ENCODE measurements at places on chromosomes 11 and 22.

DNA sequence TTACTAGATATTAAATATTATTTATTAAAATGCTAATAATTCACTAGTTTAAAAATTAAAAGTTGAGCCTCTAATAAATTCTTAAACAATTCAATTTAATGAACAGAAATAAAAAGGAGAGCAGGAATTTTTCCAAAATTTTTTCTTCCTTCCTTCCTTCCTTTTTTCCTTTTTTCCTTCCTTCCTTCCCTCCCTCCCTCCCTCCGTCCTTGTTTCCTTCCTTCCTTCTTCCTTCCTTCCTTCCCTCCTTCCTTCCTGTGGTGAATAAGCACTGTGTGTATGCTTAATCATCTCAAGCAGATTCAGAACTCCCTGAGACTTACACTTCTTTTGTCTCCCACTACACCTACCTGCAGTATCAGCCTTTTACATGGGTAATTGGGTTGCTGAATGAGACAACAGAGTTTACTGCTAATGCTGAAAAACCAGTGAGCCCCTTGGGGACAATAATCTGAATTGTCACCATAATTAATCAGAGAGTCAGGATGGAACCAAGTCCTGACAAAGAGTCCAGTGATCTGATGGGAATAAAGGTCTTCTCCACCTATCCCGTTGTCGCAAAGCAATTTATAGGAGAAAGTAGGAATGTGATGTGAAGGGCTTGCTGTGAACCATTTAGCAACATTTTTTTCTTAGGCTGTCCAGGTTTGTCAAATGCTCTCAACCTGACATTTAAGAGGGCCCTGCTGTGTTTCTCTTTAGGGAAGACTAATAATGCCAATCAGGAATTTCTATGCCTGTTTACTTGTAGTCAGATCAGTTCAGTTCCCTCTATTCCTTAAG, 58.1 kb upstream of the CEP295 start:
- DNase-seq = no peak

DNA sequence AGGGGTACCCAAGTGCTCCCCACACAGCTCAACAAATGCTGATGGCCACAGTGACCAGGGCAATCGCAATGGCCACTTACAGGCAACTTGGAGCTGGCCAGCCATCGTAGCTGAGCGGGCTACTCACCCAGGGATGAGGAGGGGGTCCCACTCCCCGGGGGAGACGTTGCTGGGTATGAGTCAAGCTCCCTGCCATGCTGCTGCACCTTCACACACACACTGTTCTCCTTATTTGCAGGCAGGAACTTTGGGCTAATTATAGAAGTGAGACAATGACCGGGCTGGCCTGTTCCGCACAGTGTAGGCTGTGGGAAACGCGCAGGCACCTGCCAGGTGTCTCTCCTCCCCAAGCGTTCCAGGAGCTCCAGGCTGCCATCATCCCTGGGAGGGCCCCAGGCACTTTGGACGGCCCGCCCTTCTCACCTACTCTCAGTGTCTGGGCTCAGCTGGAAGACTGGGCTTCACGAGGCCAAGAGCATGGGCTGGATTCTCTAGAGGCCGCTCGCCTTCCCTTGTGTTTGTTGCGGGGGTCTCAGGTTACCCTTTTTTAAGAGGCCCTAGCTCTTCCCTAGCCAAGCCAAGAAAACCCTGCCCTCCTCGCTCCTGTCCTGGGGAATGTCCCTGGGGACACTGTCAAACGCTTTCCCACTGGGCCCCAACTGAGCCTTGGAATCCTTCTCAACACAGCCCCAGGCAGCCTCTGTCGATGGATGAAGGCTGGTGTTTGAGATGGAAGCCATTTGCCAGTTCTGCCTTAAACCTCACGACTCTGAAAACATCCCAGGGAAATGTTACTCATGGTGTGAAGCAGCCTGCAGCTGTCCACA, 73.0 kb downstream of the RTL6 start:
- DNase-seq = no peak

DNA sequence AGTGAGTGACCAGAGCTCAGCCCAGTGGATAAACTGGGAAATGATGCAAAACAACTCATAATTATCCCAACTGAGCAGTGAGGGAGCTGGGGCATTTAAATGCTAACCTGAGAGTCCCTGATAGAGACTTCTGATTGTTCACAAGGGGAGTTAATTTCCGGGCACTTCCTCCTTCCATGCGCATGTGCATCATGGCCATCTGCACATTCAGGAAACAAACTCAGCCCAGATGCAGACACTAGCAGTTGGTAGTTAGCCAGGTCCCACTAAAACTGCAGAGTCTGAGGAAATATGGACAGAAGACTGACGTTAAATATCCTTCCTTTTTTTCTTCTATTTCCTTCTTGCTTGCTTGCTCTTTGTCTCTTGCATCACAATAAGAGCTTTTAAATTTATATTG, 852.1 kb upstream of the LRRC4C start:
- no peak for DNase-seq

GRCh38 chr11:32317643-32318042, 117.7 kb downstream of the WT1 start:
- no peak for DNase-seq

DNA sequence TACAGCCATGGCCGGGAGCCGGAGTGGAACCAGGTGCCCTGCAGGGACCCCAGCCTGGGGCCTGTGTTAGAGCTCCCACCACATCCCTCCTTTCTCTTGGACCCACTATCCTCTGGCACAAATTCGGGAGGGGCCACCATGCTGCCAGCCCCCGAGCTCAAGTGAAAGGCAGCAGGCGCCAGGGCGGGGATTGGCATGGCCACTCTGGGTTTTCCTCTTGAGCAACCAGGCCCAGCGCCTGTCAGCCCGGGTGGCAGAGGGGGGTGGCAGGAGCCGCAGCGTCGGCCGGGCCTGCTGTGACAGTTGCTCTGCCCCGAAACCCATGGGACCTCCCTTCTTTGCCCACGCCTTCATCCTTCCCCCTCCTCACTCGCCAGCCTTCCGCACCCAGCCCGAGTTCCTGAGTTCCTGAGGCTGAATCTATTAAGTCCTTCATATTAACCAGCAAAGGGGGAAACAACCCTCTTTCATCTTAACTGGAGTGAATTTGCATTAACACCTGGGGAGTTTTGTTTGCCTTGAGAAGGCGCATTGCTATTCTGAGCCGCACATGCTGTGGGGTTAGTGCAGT, 16.8 kb upstream of the CABP7 start:
- DNase-seq = no peak

DNA sequence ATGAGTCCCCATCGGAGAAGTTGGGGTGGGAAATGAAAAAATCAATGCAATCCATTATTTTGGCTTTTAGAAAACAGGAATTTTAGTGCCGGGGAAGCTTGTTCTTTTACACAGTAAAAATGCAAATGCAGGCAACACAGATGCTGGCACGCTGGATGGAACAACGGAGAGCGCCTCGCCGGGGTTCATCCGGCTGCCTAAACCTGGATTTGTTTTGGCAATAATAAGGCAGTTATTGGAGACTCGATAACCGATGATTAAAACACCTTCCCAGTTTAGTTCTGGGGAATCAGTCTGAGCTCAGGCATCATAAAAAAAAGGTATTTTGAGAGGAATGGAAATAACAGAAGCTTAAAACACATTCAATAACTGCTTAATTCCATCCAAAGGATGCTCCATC, 2.9 kb downstream of the DSCAML1 start:
- no peak for DNase-seq

GRCh38 chr11:8100158-8100557, 19.1 kb downstream of the TUB start:
- no peak for DNase-seq

- DNase-seq = no peak
Observed at GRCh38 chr22:33880986-33881385, 39.3 kb downstream of the LARGE1 start.

GRCh38 chr11:2810411-2811205, 75.0 kb downstream of the CDKN1C start:
- DNase-seq = no peak

DNA sequence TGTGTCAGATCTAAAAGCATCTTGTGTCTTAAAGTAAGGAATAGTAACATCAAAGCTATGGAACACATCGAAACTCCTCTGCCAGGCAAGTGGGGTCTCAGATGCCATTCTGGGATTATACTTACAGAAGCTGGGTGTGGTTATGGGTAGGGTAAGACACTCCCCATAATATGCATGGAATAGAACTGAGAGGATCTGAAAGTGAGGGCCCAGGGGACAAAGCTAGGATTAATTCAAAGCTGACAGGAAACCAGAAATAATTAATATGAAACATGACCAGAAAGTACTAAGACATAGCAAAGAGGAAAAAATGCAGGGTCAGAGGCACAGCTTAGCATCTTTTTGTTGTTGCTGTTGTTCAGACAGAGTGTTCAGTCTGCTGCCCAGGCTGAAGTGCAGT, 40.2 kb upstream of the EED start:
- DNase-seq = no peak

GRCh38 chr11:118155776-118156530, 3.3 kb upstream of the SCN4B start:
- no peak for DNase-seq

DNA sequence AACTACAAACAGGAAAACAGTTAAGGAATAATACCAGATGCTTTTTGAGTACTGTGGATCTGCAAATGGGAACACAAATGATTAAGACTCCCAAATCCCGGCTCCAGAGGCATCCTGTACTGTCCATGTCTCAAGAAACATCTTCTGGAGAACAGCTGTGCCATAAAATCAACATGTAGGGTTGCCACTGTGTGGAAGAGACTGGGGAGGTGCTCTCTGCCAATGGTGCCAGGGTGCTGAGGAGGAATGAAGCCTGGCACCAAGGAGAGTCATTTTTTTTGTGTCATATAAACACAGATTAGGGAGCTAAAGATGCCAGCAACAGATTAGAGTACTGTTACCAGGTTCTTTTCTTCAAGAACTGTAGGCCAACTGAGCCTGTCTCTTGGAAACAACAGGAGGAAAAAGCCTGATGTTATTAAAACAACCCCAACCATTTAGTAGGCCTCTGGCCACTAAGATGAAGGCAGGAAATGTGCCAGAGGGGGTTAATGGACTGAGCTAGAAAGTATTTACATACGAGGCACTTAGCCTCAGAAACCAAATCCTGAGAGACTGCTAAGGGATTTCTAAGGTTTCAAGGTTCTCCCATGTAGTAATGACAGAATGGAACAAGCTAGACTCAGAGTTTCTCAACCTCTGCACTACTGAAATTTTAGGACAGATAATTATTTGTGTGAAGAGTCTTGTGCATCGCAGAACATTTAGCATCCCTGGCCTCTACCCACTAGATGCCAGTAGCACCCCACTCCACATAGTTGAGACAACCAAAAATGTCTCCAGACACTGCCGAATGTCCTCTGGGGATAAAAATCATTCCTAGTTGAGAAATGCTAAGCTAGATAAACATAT, 54.6 kb upstream of the CHRM4 start:
- no peak for DNase-seq

DNA sequence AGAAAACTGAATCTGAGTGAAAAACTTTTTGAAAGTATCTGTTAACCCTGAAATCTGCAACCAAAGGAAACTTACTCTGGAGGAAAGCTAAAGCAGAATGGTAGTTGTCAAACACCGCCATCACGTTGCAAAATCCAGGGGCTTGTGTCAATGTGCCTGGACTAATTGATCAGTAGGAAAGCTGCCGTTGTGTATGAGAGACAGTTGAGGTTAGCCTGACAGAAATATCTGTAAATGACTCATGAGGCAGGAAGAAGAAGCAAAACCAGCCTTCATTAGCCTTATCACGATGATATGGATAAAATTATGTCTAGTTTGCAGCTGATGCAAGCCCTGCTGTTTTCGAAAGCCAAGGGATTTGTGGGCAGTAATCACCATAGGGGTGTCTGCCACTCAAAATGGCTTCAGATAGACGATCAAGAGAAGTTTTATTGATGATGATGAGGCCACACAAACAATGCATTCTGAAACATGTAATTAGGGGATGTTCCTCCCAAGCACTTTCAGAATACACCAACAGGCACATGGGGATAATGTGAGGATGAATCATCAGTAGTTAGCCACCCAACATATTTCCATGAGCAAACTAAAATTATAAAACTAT, 8.9 kb downstream of the SCGB1A1 start:
- DNase-seq = peak; percentile 44

GRCh38 chr11:113378692-113379091, 8.9 kb upstream of the ANKK1 start:
- no peak for DNase-seq

GRCh38 chr11:46522682-46523281, 71.0 kb downstream of the AMBRA1 start:
- DNase-seq = no peak
